Hematopoietic multipotent progenitor cell treated with erythropoietin and hydrocortisone succinate and interleukin-3 and kit ligand, for 15 days (in vitro differentiated cells): ENCODE measurements at places on chromosomes 7 and 10.

DNA sequence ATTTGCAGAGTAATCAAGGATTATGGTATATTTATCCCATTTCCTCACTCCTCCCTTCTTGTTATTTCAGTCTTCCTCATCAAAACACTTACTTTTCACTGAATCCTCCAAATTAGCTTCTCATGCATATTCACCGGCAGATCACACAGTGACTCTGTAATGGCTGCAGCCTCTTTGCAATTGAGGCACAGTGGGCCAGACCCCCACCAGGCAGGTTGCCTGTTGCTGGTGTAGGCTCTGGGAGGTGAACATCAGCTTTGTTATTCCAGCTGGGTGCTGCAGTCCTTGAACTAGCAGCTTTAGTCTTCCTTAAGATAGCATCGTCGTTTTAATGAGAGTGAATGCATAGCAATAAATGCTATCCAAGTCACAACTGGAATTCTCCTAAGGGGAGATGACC, 449.3 kb downstream of the CNTNAP2 start:
- DNase-seq = no peak

- DNase-seq = no peak
Measured at GRCh38 chr7:26292768-26293560, 1.3 kb downstream of the SNX10 start.

DNA sequence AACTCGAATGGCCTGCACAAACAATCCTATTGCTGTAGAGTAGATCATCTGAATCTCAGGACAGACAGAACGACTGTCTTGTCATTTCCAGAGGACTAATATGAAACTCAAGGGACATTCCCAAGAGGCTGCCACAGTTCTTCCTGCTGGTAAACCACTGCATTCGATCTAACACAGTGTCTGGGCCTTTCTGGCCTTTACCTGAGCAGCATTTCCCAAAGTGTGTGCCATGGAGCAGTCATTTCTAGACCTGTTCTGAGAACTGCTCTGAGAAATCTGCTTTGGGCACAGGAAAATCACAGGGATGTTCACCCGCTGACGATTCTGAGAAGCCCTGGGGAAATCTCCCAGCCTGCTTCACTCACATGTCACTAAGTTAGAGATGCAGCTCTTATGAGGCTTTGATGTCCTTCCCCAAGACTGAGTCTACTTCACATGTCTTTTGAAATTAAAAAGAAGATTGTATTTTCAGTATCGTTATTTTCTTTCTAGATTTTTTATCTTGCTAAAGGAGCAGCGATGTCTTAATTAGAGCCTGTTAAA, 18.4 kb downstream of the GPNMB start:
- DNase-seq = no peak

GRCh38 chr7:2876031-2876731, 32.1 kb upstream of the GNA12 start:
- DNase-seq = no peak

DNA sequence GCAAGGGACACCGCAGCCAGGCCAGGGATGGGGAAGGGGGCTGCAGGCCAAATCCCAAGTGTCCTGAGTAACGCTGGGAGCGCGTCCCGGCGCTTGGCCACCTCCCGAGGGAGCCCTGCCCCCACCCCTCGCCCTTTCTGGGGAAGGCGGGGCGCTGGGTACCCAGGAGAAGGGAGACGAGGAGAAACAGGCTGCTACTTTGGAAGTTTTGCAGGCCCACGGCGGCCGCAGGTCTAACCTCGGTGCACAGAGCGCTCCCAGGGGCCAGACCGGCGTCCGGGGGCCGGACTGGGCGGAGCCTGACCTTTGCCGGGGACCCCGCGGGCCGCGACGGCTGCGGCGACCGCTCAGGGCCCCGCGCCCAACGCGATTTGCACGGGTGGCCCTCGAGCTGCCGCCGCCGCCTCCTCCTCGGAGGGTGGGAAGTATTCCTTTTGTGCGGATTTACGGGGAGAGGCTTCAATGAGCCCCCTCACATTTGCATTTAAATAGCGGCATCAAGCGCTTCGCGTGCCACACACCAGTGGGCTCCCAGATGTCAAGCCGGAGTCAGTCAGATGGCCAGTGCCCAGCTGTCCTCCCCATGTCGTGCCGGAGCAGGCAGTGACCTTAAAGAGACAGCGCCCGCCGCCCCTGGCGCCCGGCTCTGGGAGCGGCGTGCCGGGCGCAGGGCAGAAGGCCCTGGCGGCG, 3.0 kb upstream of the EBF3 start:
- no peak for DNase-seq

DNA sequence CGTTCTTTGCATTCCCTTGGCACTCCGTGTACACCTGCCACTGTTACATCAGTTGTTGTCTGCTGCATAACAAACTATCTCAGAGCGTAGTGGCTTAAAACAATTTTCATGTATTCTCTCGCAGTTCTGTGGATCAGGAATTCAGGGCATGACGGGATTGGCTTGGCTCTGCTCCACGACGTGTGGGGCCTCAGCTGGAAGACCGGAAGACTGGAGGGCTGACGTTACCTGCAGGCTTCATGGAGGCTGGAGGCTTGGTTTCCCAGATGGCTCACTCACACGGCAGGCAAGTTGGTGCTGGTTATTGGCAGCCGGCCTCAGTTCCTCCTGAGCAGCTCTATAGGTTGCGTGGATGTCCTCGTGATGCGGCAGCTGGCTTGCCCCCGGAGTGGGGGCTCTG, 25.5 kb downstream of the NYAP1 start:
- no peak for DNase-seq

GRCh38 chr7:124764847-124765400, 668 bp downstream of the GPR37 start:
- no peak for DNase-seq

DNA sequence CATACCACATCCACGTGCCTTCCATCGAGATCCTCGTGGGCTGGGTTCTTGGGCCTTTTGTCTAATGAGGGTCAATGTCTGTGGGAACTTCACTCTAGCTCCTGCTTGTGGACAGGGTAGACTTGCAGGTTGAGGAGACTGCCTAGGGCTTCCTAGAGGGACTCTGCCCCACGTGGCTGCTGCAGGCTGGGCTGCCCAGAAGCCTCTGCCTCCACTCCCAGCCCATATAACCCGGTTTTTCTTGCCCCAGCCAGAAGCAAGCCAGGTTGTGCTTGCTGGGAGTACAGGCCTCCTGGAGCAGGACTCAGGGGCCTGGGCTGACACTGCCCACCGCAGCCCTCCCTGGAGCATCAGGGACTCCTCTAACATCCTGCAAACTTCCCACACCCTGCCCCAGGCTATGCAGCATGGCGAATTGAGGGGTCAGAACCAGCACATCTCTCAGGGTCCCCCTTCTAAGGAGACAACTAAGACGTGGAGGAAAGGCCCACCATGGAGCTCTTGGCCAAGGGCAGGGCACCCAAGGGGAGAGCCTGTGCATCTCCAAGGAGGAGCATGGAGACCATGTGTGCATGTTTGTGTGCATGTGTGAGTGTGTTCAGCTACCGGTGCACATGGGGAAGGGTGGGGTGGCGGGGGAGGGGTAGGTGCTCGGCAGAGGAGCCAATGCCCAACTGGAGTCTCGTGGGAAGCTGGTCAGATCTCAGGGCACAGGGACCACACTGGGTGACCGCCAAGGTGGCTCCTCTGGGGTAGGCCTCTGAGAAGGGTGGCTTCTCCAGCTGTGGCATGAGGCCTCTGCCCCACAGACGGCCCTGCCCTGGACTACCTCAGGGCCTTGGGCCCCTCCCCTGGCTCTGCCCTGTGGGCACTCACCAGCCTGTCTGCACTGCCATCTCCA, 62.6 kb downstream of the RASGEF1A start:
- no peak for DNase-seq
